ENCODE measurements at places on chromosomes 7 and 10.

- DNase-seq: no peak
Observed at GRCh38 chr10:113754768-113755167, 3.3 kb downstream of the PLEKHS1 start.

- DNase-seq: no peak
Observed at GRCh38 chr10:61629576-61629975, 33.2 kb upstream of the CABCOCO1 start.

- no peak for DNase-seq
Observed at GRCh38 chr10:13340068-13340467, 8.0 kb downstream of the SEPHS1 start.

DNA sequence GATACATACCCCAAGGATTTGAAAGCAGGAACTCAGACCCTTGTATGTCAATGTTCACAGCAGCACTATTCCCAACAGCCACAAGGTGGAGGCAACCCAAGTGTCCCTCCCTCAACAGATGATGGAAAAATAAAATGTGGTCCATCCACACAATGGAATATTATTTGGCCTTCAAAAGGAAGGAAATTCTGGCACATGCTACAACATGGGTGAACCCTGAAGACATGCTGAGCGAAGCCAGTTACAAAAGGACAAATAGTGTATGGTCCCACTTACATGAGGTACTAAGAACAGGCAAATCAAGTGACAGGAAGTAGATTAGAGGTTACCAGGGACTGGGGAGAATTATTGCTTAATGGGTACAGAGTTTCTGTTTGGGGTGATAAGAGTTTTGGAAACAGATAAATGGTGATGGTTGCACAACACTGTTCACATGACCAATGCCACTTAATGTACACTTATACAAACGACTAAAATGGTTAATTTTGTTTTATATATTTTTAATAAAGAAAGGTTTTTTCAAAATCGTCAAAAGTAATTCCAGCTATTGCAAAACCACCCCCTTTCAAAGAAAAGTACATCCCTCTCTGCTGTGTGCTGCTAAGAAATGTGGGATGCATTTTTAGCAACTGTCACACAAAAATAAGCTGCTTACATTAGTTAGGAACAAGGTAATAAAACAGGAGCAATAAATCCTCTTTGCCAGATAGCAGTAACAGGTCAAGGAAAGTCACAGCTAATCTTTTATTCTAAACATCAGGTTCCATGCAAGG is 85.7 kb downstream of the GRB10 start:
- DNase-seq: no peak

DNA sequence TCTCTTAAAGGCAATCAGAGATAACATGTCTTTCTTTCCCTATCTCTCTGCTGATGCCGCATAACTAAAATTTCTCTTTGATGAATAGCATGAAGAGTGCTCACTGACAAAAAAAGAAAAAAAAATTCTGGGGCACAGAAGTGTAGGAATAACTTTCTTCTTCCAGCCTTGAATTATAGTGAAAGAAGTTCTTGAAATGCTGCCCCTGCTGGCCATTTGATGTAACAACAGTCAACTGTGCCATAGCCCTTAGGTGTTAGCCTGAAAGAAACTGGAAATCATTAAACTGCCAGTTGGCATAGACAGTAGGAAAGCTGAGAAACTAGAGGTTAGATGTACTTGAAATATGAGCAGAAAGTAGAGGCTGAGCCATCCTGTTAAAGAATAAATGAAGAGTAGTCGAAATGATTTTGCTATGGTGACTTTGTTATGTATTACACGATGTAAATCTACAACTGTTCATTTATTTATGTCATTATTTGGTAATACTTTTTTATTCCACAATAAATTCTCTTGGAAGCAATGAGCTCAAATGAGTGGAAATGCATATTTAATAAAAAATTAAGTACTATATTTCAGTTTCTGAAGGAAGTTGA is 48.3 kb upstream of the FAM171A1 start:
- DNase-seq: peak; percentile 49

DNA sequence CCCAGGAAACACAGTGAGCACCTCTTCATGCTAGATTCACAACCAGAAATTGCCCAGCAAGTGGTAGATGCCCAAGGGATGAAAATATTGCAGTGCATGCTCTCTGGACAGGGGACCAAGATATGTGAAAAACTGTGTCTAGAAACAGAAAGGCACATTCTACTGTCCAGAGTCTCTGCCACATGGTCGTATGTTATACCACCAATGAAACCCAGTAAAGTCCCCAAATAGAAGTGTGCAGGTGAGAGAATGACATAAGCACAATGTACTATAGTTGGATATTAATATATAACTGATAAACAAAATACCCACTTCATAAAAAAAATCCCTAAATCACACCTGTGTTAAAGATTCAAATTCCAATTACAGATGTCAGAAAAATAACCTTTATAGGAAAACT is 43.8 kb downstream of the RASGEF1A start:
- no peak for DNase-seq

- no peak for DNase-seq
Observed at GRCh38 chr7:132205509-132205908, 370.8 kb downstream of the PLXNA4 start.

DNA sequence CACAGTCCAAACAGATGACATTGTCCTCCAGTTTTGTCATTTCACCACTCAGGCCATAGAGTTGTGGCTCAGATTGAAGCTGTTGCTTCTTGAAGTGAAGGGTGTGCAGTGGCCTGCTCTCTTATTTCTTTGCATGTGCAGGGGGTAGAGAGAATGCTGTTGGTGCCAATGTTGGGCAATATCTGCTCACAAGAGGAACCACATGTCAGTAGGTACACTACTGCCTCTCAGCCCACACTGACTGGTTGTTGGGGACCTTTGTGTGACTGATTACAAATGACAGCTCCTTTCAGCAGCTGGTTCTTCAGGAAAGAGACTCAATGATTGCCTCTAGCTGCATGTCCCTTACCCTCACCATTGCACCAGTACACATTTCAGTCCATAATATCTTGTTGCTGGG is 21.9 kb upstream of the SFTPA1 start:
- no peak for DNase-seq

DNA sequence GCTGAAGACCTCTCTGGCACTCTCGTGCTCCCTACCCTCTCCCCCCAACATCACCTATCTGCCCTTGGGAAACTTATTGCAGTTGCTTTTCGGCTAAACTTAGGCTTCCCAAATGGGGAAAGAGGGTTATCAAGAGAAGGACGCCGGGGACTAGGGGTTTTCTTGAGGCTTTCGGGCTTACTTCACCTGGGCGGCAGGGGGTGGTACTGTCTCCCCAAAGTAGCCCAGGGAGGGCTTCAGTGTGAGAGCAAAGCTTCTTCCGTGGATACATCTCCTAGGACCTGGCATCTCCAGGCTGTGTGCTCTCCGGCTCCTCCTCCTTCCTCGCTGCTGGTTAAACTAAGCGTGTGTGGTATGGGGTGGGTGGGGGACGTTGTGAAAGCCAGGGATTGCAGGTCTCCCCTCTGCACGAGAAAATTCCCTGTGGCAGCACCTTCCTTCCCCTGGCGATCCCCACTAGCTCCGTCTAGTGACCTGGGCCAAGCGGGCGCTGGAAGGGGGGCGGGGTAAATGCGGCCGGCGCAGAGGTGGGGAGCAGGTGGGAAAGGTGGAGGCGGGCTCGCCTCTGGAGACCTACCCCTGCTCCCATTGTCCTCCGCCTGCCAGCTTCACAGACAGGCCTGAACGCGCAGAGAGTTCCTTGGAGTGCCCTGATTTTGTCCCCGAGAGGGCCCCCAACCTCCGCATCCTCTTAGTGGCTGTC is 1.1 kb downstream of the PLXDC2 start:
- DNase-seq: peak; percentile 55

DNA sequence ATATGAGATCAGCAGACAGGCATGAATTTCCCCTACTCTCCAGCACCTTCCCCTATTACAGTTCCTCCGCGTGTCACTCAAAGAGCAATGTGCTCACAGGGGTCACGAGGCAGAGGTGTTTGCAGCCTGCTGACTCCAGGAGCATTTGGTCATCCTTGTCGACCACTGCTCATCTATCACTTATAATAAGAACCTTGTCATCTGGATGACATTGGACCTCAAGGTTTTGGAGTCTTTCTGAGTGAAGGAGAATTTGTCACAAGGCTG is 32.9 kb upstream of the PLPP4 start:
- DNase-seq: no peak

DNA sequence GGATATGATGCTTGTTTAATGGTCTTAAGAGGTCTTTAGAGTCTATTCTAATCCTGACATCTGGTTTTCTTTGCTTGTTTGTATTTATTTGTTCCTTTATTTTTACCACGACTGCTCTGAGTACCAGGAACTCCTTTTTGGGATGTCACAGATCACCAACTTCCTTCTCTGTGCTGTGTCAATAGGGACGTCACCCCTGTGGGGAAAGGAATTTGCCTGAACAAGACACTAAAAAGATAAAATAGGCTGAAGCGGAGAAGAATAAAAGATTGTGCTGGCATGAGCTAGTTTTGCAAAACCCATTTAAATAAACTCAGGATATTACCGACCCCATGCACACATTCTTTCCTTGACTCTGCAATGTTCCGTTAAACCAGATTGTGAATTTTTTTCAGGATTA is 27.7 kb downstream of the MGMT start:
- no peak for DNase-seq

DNA sequence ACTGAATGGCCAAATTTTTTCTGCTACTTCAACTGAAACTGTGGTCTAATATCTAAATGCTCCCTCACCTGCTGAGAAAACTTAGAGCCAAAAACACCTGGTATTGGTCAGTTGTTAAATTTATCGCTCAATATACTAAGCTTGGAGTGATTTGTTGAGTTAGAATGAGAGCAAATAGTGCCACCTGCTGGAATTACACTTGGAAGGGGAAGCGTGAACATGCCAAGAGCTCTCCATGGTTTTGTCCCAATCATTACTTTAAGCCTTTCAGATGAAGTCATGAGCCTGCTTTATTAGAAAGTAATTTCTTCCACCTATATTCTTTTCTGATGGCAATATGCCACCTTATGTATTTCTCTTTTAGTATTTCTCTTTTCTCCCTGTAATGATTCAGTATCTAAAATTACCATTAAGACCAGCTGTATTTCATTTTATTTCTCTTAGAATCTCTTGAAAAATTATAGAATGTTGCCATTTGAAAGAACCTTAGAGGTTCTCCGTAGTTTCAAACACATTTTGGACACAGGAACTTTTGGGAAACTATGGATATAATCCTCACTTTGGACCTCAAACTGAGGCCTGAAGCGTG is 447.8 kb upstream of the C7orf33 start:
- peak; percentile 64 for DNase-seq

DNA sequence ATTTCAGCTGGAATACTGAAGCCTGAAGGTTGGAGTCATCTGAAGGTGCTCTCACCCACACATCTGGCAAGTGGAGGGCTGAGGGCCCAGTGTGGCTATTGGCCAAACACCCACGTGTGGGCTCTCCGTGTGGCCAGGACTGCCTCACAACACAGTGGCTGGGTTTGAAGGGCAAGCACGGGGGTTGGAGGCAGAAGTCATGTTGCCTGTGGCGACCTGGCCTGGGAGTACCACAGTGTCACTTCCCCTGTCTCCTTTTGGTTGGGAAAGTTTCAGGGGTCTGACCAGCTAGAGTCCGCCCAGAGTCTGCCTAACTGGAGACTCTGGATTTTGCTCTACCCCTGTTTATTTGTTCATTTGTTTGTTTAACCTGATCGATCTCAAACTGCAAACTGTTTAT is 169.5 kb downstream of the DNAJB6 start:
- DNase-seq: no peak
